ENCODE measurements at places on chromosomes 3 and 15.

DNA sequence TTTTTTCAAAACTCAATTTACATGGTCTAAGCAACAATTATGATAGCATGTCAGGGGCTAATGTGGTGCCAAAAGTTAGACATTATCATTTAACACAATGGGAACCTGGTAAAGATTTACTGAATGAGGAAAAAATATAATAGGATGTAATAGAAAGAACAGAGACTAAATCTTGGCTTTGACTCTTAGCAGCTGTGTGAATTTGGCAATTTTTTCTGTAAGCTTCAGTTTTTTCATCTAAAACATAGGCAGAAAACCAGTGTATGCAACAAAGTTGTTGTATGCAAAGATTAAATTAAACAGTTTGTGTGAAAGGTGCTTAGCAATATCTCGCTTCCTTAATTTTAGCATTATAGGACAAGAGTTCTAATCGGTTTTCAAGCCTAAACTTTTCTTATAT is 57.6 kb downstream of the ZBTB20 start:
- no peak for DNase-seq

DNA sequence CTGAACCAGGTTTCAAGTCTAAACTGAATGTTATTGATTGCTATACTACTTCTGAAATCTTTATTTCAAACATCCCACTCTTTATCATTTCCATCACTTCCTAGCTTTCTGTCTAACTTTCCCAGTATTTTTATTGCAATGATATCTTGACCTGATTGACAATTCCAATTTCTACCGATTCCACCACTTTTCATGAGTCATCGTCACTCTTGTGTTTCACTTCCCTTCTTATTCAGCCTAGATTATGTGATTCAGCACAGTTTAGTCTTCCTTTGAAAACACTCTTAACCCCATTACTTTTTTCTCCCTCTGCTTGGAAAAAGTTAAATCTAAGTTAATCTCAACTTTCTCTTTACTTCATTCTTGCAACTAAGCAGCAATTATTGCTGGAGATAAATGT is 62.6 kb downstream of the SLC7A14 start:
- no peak for DNase-seq

- DNase-seq: no peak
Measured at GRCh38 chr15:68789091-68789490, 31.6 kb downstream of the ANP32A start.

GRCh38 chr3:112781599-112781998 is 65.1 kb downstream of the CD200R1L start:
- no peak for DNase-seq
